ENCODE measurements at places on chromosomes 16 and 17. TPM values are rescaled to one million over a fixed set of nuclear protein-coding genes. Genes with fewer than 3 reads are reported as not detected.

SEZ6L2 gene
- 30.0 TPM for total RNA-seq

IGSF6 gene
- not detected for total RNA-seq

NACA2 gene
- total RNA-seq: not detected

TNP2 gene
- total RNA-seq: not detected

KRT24 gene
- not detected for total RNA-seq

ZNF646 gene
- 13.3 TPM for total RNA-seq

ITGAD gene
- not detected for total RNA-seq

PHAF1 gene
- total RNA-seq: 39.7 TPM

RNF227 gene
- 9.0 TPM for total RNA-seq

GIT1 gene
- 30.5 TPM for total RNA-seq

SLC16A5 gene
- total RNA-seq: 5.0 TPM

CCR7 gene
- total RNA-seq: not detected

ZG16B gene
- total RNA-seq: 2.1 TPM

TMEM114 gene
- not detected for total RNA-seq

PRPF8 gene
- total RNA-seq: 82.6 TPM

TMEM235 gene
- not detected for total RNA-seq

CES3 gene
- total RNA-seq: not detected

TNK1 gene
- 0.47 TPM for total RNA-seq

FTSJ3 gene
- 45.5 TPM for total RNA-seq

SMIM36 gene
- not detected for total RNA-seq

CMTM1 gene
- total RNA-seq: 1.4 TPM

KRTAP9-8 gene
- total RNA-seq: not detected

ACD gene
- total RNA-seq: 17.4 TPM

DNAAF8 gene
- 5.1 TPM for total RNA-seq

Data from pericardium fibroblast (primary cell).